Endothelial cell (in vitro differentiated cells): ENCODE measurements at places on chromosomes 3 and 15.

DNA sequence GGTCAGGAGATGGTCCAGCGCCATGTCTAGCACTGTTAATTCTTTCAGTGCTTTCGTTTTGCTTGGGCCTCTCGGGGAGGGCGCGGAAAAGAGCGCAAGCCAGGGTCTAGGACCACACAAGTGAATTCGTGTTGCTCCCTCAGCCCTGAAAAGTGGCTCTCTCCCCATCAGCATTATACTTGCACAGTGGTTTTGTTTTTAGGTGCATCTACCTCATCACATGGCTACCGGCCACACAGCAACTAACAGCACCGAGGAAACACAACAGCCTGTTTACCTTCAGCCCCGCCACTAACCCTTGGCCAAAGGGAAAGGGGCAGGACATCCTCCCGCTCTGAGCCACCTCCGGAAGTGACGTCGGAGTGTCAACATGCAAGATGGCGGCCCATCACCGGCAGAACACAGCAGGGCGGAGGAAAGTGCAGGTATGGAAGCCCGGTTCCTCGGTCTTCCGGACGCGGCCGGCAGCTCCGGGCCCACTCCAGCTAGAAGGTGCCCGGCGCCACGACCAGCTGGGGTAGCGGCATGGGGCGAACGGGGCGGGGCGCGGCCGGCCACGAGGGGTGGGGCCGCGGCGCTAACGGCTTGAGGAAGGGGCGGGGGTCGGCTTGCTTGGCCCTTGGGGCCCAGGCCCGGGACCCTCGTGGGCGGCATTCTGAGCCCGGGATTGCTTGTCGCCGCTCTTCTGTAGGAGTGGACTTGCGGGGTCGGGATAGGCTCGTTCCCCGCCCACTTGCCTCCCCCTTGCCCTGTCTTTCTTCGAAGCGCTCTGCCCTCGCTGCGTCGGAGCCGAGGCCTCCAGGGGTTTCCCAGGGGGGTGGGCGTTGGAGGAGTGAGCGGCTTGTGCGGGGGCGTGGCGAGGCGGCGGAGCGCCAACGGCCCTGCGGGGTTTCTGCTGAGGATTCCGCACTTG lies at the start of the genes SCN11A and WDR48:
Gene SCN11A (minus strand): TSS at position 296 of the 913 bp plus-strand sequence. CDS start 101,582 bp downstream, outside the sequence.
Gene WDR48 (plus strand): TSS at position 368 of the 913 bp plus-strand sequence. CDS start 10 bp downstream, at position 378.
- peaks cover 29% of the 10 kb centered on the region for H3K4me1 ChIP-seq
- peaks cover 3% of the 10 kb centered on the region for H3K36me3 ChIP-seq
- peaks cover 8% of the 10 kb centered on the region for H3K27me3 ChIP-seq
- H3K4me3 ChIP-seq: peak within 1 kb of the TSS; percentile 96
- peak; percentile 88 for DNase-seq

- H3K27me3 ChIP-seq: no peaks in the 10 kb centered on the region
- no peaks in the 10 kb centered on the region for H3K36me3 ChIP-seq
- H3K27ac ChIP-seq: no peak overlapping the region
Observed at GRCh38 chr3:151837057-151837456, 23.1 kb downstream of the AADAC start.

GRCh38 chr3:18446149-18446825 lies 21.1 kb upstream of the SATB1 start:
- no peak overlapping the region for H3K27ac ChIP-seq
- peak overlapping the region; percentile 91 for H3K4me3 ChIP-seq
- no peak for DNase-seq

DNA sequence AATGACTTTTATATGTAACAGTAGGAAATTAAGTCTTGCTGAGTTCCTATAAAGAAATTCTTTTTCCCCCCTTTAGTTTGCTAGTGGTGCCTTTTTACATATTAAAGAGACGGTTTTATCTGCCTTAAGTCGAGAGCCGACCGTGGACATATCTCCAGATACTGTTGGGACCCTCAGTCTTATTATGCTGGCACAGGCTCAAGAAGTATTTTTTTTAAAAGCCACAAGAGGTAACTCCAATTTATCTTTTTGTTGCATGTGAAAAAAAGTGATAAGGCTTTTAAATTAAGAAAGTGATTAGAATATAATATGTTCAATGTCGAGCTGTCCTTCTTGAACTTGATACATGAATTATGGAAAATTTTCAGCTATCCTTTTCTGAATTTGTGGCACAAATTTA lies 26.7 kb downstream of the PDCD6IP start:
- no peaks in the 10 kb centered on the region for H3K27me3 ChIP-seq
- no peak for DNase-seq
- H3K36me3 ChIP-seq: peaks cover 21% of the 10 kb centered on the region
- no peaks in the 10 kb centered on the region for H3K4me1 ChIP-seq

- H3K4me1 ChIP-seq: no peaks in the 10 kb centered on the region
- no peak overlapping the region for H3K27ac ChIP-seq
Observed at GRCh38 chr15:31409171-31409570, 82.5 kb downstream of the KLF13 start.

DNA sequence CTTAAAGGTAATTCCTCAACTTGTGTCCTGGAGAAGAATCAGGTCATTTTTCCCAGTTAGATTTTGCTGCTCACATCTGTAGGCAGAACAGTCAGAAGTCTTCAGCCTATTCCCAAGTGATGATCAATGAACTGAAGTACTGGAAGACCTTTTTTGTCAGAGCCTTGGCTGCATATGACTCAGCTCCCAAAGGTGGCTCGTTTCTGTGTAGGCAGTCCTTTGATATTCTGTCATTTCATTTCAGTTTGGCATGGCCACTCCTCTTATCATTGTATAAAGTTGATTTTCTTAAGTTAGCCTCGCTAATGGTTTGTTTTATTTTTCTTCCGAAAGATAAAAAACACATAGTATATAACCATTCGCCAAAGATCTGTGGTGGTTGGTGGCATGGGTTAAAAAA lies 90.7 kb downstream of the KLHL25 start:
- H3K4me3 ChIP-seq: no peak overlapping the region
- no peak for DNase-seq
- peaks cover 15% of the 10 kb centered on the region for H3K36me3 ChIP-seq
- H3K4me1 ChIP-seq: peaks cover 63% of the 10 kb centered on the region
- H3K27ac ChIP-seq: no peak overlapping the region

GRCh38 chr3:140756240-140757016 lies 78.6 kb downstream of the TRIM42 start:
- H3K36me3 ChIP-seq: no peaks in the 10 kb centered on the region
- H3K27ac ChIP-seq: no peak overlapping the region
- H3K4me1 ChIP-seq: no peaks in the 10 kb centered on the region
- no peak for DNase-seq
- no peak overlapping the region for H3K4me3 ChIP-seq

- no peak overlapping the region for H3K27ac ChIP-seq
- H3K4me1 ChIP-seq: peaks cover 7% of the 10 kb centered on the region
Observed at GRCh38 chr3:152646004-152646403, 188.9 kb upstream of the P2RY1 start.

DNA sequence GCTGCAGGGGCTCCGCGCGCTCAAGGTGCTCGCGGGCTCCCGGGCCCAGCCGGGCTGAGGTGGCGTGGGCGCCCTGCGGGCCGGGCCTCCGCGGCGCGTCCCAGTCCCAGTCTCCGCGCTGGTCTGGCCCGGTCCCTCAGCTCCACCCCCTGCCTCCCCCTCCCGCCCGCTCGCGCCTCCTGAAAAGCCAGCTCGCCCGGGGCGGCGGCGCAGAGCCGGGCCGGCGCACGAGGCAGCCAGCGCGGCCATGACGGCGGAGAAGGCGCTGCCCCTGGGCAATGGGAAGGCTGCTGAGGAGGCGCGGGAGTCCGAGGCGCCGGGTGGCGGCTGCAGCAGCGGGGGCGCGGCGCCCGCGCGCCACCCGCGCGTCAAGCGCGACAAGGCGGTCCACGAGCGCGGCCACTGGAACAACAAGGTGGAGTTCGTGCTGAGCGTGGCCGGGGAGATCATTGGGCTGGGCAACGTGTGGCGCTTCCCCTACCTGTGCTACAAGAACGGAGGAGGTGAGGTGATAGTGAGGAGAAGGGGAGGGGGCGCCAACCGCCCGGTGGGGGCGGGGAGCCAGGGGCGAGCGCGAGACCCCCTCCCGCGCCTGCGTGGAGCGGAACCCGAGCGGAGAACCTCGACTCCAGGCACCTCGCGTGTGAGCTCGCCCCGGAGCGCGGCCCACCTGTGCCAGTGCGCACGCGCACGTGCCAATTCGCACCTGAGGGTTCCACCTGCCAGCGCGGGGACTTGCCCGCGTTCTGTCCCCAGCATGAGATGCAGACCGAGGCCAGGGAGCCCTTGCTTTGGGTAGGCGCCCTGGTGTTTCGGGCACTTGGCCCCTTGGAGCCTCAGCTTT lies at the start of gene SLC6A11:
Gene SLC6A11 (plus strand): TSS at position 210 of the 844 bp plus-strand sequence. CDS start 38 bp downstream, at position 248.
- no peaks in the 10 kb centered on the region for H3K36me3 ChIP-seq
- no peak within 1 kb of the TSS for H3K27ac ChIP-seq
- H3K27me3 ChIP-seq: peaks cover 13% of the 10 kb centered on the region
- peak within 1 kb of the TSS; percentile 76 for H3K4me3 ChIP-seq
- H3K4me1 ChIP-seq: peaks cover 3% of the 10 kb centered on the region

- no peak for DNase-seq
- no peaks in the 10 kb centered on the region for H3K4me1 ChIP-seq
- peaks cover 2% of the 10 kb centered on the region for H3K27me3 ChIP-seq
- H3K36me3 ChIP-seq: no peaks in the 10 kb centered on the region
- no peak overlapping the region for H3K27ac ChIP-seq
- H3K4me3 ChIP-seq: no peak overlapping the region
Observed at GRCh38 chr3:187612656-187613055, 57.5 kb downstream of the SST start.

DNA sequence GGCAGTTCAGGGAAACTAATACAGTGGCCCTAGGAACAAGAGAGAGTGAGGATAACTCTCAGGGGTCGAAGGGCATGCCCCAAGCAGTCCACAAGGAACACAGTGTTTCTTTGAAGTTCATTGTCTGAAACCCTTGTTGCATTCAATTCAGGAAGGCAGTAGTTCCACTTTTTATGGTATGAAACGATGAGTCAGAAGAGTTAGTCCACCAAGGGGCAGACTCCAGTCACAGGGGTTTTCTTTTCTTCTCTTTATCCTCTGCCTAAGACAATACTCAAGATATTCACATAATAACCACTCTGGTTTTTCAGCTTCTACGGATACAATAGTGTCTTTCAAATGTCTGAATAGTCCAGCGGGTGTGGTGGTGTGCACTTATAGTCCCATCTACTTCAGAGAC lies 23.7 kb upstream of the TICRR start:
- no peaks in the 10 kb centered on the region for H3K27me3 ChIP-seq
- no peak overlapping the region for H3K27ac ChIP-seq
- H3K36me3 ChIP-seq: no peaks in the 10 kb centered on the region

- H3K4me1 ChIP-seq: no peaks in the 10 kb centered on the region
- no peaks in the 10 kb centered on the region for H3K36me3 ChIP-seq
- no peak overlapping the region for H3K4me3 ChIP-seq
- H3K27me3 ChIP-seq: peaks cover 2% of the 10 kb centered on the region
- no peak for DNase-seq
- no peak overlapping the region for H3K27ac ChIP-seq
Observed at GRCh38 chr3:74233091-74233490, 381.4 kb downstream of the CNTN3 start.
